ENCODE measurements at places on chromosomes 12 and 14. TPM values are rescaled to one million over a fixed set of nuclear protein-coding genes. Genes with fewer than 3 reads are reported as not detected.

The HAL gene
- total RNA-seq, result 1.2 TPM

The TAS2R9 gene
- total RNA-seq, result not detected

The E2F7 gene
- total RNA-seq, result 16.7 TPM

The DTX1 gene
- total RNA-seq, result 0.03 TPM

The FAR2 gene
- 10.7 TPM for total RNA-seq

The SETD3 gene
- 39.7 TPM for total RNA-seq

The PIK3C2G gene
- not detected for total RNA-seq

The MSRB3 gene
- total RNA-seq, result 91.8 TPM

The ACVRL1 gene
- total RNA-seq, result 31.9 TPM

The CPNE6 gene
- total RNA-seq, result not detected

The RPGRIP1 gene
- not detected for total RNA-seq

The CD27 gene
- total RNA-seq, result not detected
